ENCODE measurements at places on chromosomes 13 and 19.

DNA sequence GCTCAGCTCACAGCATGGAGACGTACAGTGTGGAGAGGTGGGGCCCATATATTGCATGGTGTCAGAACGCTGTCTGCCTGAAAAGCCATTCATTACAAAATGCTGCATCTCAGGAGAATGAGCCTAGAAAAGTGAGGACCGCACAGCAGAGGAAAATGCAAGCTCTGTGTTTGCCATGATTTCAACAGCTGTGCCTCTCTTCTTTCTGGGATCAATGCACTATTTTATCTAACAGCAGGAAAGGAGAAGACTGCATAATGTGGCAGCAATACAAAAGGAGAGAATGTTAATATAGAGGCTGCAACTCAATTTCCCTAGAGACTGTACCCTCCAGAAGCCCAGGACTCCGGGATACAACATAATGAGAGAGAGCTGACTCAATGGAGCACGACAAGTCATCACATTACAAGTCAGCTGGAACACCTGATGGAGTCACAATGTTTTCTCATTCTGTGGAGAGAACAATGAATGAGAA, 368.0 kb downstream of the FGF14 start:
- DNase-seq = no peak

- no peak for DNase-seq
Observed at GRCh38 chr19:46402725-46403124, 10.6 kb downstream of the CCDC8 start.

GRCh38 chr19:5713228-5713627, 6.7 kb downstream of the LONP1 start:
- no peak for DNase-seq

GRCh38 chr13:45615501-45616101, at the start of gene ERICH6B:
ERICH6B (minus strand) TSS chr13:45615739; CDS start chr13:45597005, 18,734 bp downstream.
- DNase-seq = no peak

DNA sequence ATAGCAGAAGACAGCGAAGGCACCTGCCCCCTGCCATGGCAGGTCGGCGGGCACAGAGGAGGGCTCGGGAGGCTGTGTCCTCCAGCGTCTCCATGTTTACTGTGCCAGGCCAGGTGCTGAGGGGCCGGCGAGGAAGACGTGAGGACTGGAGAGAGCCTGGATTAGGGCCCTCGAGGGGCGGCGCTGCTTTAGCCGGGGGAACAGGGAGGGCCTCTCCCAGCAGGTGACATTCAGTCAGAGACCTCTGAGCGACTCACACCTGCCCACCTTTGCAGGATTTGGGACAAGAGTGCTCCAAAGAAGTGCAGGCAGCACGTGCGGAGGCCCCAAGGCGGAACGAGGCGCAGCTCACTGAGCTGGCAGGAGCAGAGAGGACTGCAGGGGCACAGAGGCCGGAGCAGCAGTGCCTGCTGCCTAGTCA, 17.6 kb downstream of the KDM4B start:
- DNase-seq = no peak

GRCh38 chr19:1783874-1784273, 28.2 kb downstream of the ATP8B3 start:
- no peak for DNase-seq

GRCh38 chr19:591099-591958, 1.6 kb downstream of the HCN2 start:
- DNase-seq = no peak

DNA sequence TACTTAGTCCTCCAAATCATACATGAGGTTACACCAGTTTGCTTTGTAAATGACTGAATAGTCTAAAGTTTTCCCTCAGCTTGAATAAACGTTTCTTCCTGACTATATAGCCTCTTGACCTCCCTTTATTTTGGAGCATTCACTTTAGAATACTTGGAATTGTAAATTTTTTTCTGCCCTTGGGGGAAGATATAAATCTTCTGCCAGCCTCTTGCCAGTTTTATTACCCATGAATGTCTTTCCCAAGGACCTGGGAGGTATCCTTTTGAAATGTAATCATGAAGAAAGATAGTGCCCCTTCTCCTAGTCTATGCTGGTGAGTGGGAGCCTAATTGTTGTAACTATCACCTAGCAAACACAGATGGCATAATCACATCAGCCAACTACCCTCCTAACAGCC, 2033.9 kb upstream of the PCDH20 start:
- no peak for DNase-seq

GRCh38 chr19:47618771-47619170, 9.8 kb downstream of the BICRA start:
- no peak for DNase-seq

- peak; percentile 56 for DNase-seq
Observed at GRCh38 chr19:1104311-1105007, 665 bp downstream of the GPX4 start.

DNA sequence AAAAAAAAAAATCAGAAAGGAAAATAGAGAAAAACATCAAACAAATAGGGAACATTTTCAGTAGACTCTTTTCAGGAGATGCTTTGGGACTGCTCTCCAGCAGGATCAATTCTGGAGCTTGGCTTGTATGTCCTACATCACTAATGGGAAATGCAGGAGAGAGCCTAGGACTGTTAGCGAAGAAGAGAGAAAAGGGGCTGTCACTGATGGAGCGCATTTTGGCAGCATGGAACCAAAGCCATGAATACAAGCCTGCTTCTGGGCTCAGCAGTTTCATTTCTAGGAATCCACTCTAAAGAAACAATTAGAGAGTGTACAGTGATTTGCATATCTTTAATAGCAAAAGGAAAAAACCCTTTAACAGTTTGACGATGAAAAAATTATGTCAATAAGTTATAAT, 203.9 kb downstream of the NUFIP1 start:
- DNase-seq = no peak

DNA sequence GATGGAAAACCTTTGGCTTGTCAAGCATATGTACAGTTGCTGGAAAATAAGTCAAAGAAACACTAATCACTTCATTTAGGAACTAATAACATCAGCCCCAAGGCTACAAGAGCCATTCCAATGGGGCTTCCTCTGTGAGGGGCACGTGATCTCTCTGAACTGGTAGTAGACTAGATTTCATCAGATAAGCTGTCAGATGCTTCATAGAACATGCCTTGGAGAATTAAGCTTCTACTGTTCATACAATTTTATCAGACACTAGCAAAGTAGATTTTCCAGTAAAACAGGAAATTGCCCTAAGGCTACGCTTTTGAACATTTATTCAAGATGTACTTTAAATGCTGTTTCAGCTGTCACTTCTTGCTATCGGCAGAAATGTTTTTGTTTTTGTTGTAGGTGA, 107.8 kb downstream of the EDNRB start:
- no peak for DNase-seq

- peak; percentile 46 for DNase-seq
Observed at GRCh38 chr19:32642771-32643170, 32.2 kb downstream of the ANKRD27 start.

DNA sequence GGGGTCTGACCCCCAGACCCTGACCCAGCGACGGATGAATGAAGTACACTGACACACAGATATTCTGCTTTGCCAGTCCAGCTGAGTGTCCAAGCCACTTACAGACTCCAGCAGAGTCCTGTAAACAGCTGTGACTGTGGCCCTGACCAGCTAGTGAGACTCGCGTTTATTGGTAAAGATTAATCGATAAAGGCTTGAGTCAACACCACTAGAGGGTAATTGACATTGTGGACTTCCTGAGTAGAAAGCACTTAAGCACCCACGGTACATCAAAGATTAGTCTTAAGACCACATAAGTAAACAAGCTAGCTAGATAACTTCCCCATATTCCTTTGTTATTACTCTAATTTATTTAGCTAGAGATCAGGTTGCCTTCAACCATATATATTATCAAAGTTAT, 146.0 kb downstream of the OXGR1 start:
- DNase-seq = no peak

DNA sequence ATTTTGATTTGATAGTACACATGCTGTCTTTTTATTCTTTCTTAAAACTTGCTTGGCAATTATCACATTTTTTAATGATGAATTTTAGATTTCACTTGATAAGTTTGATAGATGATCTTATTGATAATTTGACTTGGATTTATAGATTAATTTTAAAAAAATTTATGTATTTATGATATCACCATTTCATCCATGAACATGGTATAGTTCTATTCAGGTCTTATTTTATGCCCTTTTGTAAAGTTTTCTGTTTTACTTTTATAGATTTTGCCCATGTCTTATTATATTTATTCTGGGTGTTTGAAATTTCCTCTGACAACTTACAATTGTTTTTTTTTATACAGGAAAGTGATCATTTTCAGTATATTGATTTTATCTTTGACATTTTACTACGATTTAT, 39.5 kb downstream of the ZNF536 start:
- no peak for DNase-seq

- DNase-seq = no peak
Observed at GRCh38 chr19:1231729-1232637, 5.8 kb downstream of the CBARP start.

DNA sequence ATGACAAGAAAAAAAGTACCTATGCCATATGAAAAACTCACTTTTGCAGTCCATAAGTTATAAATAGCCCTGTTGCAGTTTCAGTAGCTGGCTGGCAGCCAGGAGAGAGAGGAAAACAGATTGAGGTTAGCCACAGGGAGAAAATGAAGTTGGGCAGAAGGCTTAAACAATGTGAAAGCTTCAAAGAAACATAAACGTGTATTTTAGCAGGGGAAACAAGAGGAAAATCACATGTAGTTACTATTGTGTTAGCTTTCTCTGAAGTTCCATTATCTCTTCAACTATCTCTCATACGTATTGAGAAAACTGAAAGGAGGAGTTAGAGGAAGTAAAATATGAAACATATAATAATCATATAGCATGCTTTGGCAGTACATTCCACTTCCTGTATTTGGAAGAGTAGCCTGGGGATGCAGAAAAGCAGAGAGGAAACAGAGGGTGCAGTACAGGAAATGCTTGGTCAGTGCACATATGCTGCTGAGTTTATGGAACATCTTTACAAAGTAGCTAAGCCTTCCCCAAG, 1551.1 kb downstream of the EFNB2 start:
- peak; percentile 7 for DNase-seq

- DNase-seq = no peak
Observed at GRCh38 chr19:22806418-22806817, 22.5 kb upstream of the ZNF99 start.

Data from stimulated activated CD4-positive, alpha-beta T cell treated with anti-CD3 and anti-CD28 coated beads, Interleukin-4, amount 100 ng/mL, for 48 hours (primary cell).